ENCODE measurements at places on chromosomes 6 and 20.
A peak's percentile ranks its signal among the peaks of the same experiment; 100 is the strongest.

DNA sequence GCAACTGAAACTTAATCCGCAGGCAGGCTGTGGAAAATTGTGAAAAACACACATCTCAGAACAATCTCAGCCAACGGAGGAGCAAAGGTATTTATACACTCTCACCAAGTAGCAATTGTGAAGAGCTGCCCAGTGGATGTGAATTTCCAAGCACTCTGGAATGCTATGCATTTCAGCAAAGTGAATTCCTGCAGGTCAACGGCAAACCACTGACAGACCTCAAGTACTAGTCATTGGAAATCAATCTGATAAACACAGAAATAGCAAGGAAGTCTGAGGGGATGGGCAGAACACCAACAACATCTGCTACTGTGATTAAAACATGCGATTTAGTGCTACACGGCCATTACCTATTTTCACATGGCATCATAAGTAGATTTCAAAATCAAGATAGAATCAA is 429.1 kb downstream of the HTR1B start:
- no peak for DNase-seq

GRCh38 chr20:57653910-57654309 is 33.7 kb upstream of the ZBP1 start:
- no peak for DNase-seq

DNA sequence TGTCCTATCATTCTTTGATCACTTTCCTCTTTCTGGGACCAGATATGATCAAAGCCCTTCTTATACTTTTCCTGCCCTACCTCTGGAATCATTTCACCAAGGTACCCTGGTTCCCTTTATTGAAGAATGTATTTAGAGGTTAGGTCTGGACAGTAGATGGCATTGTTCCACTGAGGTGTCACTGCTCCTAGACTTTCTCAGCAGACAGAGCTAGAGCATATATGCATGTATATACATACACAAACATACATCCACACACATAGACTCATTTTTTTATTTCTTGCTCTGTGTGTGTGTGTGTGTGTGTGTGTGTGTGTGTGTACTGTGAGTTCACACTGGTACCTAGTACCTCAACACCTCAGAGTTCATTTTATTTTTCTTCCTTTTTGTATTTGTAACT is 40.9 kb downstream of the PTPRA start:
- DNase-seq, result no peak

DNA sequence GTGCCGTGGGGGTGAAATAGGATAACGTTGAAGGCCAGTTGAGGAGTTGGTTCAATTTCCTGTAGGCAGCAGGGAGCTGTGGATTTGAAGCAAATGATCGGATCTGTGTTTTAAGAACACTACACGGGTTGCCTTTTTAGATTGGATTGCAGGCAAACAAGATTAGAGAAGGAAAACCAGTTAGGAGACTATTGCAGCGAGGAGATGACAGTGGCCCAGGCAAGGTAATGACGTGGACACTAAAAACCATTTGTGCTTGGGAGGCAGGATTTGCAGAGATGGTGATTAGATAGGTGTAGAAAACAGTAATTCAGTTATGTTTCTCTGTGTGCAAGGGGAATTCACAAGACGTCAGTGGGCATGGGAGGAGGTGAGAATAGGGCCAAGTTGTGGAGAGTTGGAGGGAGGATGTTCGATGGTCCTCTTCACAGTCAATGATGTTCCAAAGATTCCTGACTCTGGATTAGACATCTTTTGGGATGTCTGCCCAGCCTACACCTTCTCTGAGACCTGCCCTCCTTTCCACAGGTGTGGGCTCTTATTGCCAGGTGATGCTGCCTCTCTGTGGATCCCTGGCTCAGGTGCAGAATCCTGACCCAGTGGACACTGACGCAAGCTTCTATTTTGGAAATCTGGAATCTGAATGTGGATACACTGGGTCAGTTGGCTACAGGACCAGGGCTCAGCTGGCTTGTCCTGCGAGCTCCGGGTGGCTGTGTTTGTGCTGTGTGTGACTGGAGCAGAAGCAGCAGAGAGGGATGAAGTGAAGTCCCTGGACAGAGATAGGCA is 54.2 kb downstream of the TFAP2C start:
- no peak for DNase-seq

GRCh38 chr20:44398335-44398734 is 42.8 kb downstream of the HNF4A start:
- no peak for DNase-seq

- DNase-seq, result no peak
These were observed 52.6 kb upstream of the MC3R start for GRCh38 chr20:56195946-56196345.

DNA sequence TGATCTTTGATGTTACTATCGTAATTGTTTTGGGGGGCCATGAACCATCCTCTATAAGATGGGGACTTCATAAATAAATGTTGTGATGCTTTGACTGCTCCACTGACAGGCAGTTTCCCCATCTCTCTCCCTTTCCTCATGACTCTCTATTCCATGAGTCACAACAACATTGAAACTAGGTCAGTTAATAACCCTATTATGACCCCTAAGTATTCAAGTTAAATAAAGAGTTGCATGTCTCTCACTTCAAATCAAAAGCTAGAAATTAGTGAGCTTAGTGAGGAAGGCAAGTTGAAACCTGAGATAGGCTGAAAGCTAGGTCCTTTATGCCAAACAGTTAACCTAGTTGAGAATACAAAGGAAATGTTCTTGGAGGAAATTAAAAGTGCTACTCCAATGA is 491.0 kb downstream of the HAO1 start:
- DNase-seq, result no peak

- no peak for DNase-seq
These were observed 135.0 kb upstream of the TNFAIP3 start for GRCh38 chr6:137731960-137732616.

DNA sequence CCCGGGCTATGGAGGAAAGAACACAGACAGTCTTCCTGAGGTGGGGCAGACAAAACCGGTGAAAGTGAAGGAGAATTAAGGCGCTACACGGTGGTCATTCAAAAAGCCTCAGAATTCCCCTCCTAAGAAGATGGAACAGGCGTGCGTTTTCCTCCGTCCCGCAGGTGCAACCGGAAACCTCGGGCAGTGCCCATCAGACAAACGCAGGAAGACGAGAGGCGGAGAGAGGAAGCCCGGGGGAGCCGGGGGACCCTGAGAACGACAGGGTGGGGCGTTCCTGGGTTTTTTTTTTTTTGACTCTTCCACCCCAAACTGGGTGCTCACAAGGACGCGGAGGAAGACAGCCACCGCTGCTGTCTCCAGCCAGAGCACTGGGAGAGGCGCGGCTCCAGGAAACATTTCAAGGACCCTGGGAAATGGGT is 25.4 kb downstream of the TTLL2 start:
- DNase-seq, result peak; percentile 23

GRCh38 chr6:29501106-29501505 is 13.3 kb upstream of the MAS1L start:
- DNase-seq, result no peak

DNA sequence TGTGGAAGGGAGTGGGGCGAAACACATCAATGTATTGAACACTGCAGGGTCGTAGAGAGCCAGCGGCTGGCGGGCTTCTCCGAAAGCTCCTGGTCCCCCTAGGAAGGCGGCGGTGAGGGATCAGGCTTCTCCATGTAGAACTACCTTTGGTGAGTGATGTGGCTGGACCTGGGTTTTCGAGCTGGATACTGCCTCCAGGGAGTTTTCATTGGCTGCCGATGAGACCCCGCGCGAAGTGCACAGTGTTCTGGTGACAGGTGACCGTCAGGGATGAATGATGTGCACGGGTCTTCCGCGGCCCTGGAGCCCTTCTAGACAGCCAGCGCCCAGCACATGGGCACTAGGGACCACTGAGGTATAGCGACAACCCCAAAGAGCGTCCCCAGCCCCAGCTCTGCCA is 16.4 kb downstream of the ABT1 start:
- no peak for DNase-seq

DNA sequence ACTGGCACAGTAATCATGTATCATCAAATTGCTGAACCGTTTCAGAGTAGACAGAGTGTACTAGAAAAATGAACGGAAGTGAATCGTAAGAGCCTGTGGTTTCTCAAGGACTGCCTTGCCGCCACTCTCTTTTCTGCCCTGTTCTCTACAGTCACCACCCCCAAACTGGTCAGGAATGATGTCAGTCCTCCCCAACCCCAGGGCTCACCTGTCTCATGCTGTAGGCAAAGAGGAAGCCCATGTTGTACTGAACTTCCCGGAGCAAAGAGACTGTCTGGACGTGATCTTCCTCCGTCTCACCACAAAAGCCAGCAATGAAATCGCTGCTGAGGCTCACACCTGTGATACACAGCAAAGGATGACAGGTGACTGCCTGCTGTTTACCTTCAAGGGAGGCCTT is 31.0 kb downstream of the CDK5RAP1 start:
- peak; percentile 36 for DNase-seq

- peak; percentile 49 for DNase-seq
These were observed 902 bp downstream of the SLC29A1 start for GRCh38 chr6:44224029-44224964.

- peak; percentile 65 for DNase-seq
These were observed at the start of gene SCGN for GRCh38 chr6:25652007-25652515. SCGN (plus strand) TSS chr6:25652215; CDS start chr6:25652404, 189 bp downstream.

- DNase-seq, result no peak
These were observed 18.7 kb upstream of the APMAP start for GRCh38 chr20:25011261-25011660.

GRCh38 chr6:122996794-122997505 is 915 bp downstream of the CLVS2 start:
- no peak for DNase-seq

GRCh38 chr6:111793711-111794111 is 79.5 kb downstream of the FYN start:
- peak; percentile 66 for DNase-seq

GRCh38 chr20:35721219-35721618 is 20.8 kb downstream of the RBM39 start:
- DNase-seq, result no peak

GRCh38 chr20:18738055-18738454 is 75.5 kb upstream of the SCP2D1 start:
- DNase-seq, result no peak

- DNase-seq, result no peak
These were observed 21.6 kb downstream of the SPAG4 start for GRCh38 chr20:35637276-35637675.

GRCh38 chr6:57190140-57190539 is 18.0 kb downstream of the BAG2 start:
- DNase-seq, result no peak

DNA sequence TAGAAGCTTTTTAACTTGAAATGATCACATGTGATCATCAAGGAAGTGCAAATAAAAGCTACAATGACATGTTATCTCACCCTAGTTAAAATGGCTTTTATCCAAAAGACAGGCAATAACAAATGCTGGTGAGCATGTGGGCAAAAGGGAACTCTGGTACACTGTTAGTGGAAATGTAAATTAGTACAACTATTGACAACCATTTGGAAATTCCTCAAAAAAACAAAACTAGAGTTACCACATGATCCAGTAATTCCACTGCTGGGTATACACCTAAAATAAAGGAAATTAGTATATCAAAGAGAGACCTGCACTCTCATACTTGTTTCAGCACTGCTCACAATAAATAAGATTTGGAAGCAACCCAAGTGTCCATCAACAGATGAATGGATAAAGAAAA is 108.7 kb downstream of the HTR1B start:
- DNase-seq, result no peak

DNA sequence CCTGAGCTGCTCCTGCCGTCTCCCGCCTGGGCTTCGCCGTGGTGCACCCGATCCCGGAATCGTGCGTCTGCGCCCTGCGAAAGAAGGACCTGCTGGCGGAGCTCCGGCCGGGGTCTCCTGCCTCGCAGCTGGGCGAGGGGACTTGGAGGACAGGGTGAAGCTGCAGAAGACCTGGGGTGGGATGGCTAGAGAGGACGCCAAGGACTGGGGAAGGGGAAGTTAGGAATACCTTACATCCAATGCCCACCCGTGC is 150.2 kb downstream of the PRL start:
- no peak for DNase-seq

DNA sequence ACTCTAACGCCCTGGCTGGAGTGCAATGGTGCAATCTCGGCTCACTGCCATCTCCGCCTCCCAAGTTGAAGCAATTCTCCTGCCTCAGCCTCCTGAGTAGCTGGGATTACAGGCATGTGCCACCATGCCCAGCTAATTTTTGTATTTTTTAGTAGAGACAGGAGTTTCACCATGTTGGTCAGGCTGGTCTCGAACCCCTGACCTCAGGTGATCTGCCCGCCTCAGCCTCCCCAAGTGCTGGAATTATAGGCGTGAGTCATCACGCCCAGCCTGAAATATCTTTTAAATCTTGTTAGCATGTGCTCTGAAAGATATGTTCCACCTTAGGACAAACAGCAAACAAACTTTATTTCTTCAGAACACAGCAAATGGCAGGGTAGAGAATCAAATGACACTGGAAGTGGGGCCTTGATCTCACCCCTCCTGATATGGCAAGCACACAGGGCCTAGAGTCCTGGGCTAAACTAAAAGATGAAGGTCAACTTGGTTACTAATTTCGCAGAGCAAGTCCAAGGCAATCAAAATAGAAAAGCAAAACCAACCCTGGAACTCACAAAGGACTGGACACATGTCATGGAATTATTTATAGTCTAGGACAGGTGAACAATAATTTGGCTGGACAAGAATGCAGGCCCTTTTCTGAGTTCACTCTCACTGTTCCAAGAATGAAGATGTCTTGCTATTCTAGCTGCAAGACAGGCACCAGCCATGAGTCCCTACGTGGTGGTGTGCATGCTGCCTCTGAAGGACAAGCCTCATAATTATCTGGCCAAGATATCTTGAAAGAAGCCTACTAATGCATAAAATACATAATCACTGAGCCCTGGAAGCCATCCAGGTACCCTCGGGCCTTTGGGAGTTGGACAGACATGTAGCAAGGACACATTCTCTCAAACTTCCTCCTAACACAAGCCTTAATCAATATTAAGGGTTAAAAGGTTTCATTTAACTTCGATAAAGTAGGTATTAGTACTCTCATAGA is 35.6 kb downstream of the B4GALT5 start:
- DNase-seq, result no peak

- DNase-seq, result peak; percentile 32
These were observed 33.1 kb upstream of the FAM83D start for GRCh38 chr20:38893056-38893564.

DNA sequence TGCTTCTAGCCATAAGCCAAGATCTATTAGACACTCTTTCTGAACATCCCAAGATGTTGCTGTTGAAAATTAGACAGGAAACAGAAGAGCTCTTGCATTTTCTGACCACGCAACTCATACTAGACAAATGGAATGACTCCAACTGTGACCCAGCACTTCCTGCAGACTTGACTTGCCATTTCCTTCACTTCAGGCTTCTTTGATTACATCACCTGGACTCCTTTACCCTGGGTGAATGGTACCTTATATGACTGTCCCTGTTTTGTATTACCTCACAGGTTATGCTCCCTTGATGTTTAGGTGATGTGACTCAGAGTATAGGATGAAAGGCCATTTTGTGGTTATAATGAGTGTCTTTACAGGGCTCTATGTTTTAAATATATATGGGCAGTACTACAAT is 236.1 kb downstream of the BMP2 start:
- DNase-seq, result no peak

GRCh38 chr20:34268851-34269636 is 27.8 kb downstream of the ASIP start:
- DNase-seq, result peak; percentile 47

DNA sequence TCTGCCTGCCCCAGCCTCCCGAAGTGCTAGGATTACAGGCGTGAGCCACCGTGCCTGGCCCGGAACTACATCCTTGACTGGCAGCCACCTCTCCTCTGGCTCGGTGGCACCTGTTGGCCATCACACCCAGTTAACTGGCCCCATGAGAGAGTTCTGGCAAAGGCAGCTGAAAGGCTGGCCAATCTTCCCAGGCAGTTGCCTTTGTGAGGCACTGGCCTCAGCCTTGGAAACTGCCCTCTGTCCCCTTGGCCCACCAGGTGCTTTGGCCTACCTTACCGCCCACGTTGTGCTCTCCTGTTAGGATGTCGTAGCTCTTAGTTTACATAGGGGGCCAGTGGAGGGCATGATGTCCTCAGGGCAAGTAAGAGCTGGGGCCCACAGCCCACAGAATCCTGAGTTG is 9.6 kb upstream of the MANBAL start:
- no peak for DNase-seq
